ENCODE measurements at places on chromosomes 2 and 18.

- DNase-seq, result no peak
These were observed 77.2 kb downstream of the PIGN start for GRCh38 chr18:62109676-62110075.

- DNase-seq, result no peak
These were observed 715.4 kb upstream of the ZEB2 start for GRCh38 chr2:145235312-145235711.

- no peak for DNase-seq
These were observed 5.2 kb downstream of the RPL37A start for GRCh38 chr2:216503697-216504375.

GRCh38 chr2:85158559-85159273 lies 25.5 kb downstream of the TCF7L1 start:
- DNase-seq, result no peak

- no peak for DNase-seq
These were observed 246.3 kb downstream of the SUCLG1 start for GRCh38 chr2:84212611-84213314.

DNA sequence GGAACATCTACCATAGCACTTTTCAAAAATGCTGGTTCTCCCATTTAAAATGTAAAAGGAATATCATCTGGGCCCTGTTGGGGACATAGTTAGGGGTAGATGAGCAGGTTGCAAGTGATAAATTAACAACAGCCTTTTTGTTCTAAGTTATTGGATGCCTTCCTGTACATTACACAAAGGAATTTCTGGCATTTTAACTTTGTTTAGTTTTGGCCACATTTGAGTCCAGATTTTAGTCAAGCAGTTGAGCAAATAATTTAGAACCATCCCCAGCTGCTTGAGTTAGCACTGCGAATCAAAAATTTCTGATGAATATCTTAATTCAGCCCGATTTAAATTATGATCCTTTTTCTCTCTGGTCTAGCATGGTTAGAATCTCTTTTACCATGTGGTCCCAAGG lies 124.4 kb downstream of the TTC27 start:
- no peak for DNase-seq

DNA sequence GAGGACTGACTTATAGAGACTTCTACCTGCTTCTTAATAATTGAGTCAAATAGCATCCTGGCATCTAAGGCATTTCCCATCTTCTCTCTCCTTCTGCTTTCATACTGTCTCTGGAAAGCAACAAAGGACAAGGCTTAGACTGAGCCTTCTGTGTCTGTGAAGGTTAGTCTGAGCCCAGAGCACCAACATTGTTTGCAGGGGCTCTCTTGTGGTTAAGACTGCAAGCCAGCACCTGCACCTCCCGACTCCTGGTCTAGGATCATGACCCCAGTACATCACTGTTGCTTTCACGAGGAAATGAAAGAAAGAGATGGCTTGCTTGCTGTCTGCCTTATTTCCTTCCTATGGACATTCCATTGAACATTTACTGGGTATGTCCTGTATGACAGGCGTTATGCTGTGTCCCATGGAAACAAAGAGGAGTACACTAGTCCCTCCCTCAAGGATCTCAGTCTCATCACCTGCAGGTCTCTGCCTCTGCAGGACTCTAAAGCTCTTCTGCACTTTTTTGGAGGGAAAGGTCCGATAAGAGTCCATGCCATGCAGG lies 315.8 kb upstream of the EPAS1 start:
- DNase-seq, result no peak

DNA sequence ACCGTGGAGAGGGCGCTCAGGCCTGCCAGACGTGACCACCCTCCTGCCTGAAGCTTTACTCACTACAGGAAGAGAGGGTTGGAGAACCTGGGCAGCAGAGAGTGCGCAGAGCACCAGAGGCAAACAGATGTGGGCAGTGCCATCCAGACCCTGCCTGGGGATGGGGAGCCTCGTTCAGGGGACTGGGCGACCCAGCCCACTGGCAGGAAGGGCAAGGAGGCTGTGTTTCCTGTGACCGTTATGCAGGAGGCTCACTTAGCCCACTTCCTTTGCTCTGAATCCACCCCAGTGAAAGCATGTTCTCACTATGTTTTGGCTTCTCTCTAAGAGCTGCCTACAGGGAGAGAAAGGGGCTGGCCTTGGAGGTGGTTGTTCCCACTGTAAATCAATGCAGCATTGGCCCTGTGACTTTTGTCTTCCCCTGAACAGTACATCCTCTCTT lies 23.0 kb upstream of the ACKR3 start:
- DNase-seq, result no peak

GRCh38 chr2:191217580-191217979 lies 27.6 kb upstream of the MYO1B start:
- no peak for DNase-seq

GRCh38 chr2:1055014-1055595 lies 104.5 kb downstream of the SNTG2 start:
- no peak for DNase-seq

DNA sequence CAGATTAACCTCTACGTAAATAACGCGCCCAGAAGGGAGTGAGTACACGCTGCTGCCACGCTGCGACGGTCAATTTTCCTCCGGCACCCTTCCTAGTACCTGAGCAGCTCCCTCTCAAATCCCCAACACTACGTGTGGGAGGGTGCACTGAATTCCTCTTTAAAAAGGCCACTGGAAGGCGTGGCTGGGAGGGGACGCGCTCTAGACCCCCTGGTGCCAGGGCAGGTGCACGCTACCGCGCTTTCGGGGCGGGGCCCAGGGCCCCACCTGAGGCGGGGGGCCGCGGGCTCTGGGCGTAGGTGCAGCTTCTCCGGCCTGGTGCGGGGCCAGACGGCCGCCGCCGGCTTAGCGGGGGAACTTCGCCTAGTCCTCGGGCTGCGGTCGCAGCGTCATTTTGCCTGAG lies 668 bp upstream of the ANKRD12 start:
- DNase-seq, result no peak

Data from activated naive CD4-positive, alpha-beta T cell (primary cell).